Activated gamma-delta T cell treated with anti-CD3 and anti-CD28 coated beads, Interleukin-2, amount 50 U/mL, for 16 hours (primary cell): ENCODE measurements at places on chromosomes 16 and 17.

DNA sequence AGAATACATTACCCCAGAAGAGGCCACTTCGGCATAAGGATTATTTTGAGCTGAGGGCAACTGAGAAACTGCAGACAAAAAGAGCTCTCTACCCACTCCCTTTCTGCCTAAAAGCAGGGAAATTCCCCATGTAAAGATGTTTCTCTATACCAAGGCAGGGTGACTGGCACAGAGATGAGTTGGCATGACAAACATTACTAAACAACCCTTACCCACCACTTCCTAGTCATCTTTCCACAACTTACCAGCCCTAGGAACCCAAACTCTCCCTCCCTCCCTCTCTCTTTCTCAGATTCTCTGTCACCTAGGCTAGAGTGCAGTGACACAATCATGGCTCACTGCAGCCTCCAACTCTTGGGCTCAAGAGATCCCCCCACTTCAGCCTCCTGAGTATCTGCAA is 68.6 kb downstream of the EMP2 start:
- no peak for DNase-seq

- no peak for DNase-seq
Observed at GRCh38 chr17:82170412-82170961, 42.2 kb downstream of the CCDC57 start.

- DNase-seq: no peak
Observed at GRCh38 chr17:72931635-72932034, 160.9 kb downstream of the SLC39A11 start.

- DNase-seq: peak; percentile 79
Observed at GRCh38 chr17:7685533-7686221, 1.6 kb downstream of the TP53 start.

DNA sequence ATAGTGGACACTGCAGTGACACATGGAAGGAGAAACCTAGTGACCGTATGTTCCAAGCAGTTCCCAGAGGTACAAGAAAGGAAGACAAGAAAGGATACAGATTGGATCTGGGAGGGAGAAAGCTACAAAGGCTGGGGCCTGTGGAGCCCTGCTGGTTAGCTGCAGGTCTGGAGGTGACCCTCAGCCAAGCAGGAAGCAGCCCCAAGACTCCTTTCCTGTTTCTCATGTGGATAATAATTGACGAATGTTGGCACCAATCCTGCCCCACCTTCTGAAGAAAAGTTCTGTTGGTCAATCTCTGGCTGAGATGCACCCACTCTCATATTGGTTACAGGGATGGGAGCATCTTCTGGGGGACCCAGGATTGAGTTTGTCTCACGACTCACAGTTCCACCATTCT is 99.8 kb downstream of the SHISA6 start:
- no peak for DNase-seq
